Kidney (tissue), 22 donors: ENCODE measurements at places on chromosomes 1 and 21.

DNA sequence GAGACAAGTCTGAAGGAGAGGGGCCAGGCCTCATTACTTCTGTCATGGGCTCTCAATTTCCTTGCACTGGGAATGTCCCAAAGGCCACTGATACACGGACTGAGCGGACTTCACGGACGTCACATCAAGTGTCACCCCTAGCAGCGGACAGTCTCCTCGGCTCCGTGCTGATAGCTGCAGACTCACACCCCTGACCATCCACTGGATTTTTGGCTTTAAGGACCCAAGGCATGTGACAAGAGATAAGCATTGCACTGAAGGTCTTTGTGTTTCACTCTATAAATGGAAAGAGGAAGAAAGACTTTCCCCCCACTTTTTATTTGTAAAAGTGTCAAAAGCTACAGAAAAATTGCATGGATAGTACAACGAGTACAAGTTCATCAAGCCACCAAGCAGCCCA is 200.4 kb upstream of the FGGY start:
- no peak for DNase-seq

- no peak for DNase-seq
These were observed 4.5 kb downstream of the PRELP start for GRCh38 chr1:203480084-203480483.

DNA sequence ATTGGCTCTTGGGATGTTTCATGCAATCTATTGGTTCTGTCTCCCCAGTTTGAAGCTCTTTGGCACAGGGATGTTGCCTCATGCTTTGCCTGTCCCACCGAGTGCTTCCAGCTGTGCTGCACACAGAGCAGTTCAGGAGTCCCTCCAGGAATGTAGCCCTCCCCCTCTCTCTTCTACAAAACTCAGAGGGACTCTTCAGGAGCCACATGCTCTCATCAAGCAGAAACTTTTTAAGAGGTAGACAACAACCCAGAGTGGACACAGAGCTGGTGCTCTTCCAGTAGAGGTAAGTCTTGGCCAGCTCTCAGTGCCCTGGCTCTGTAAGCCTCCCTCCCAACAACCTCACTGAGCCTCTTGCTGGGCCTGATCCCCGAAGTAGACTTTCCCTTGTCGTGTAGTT is 11.6 kb upstream of the ZNF697 start:
- peak; percentile 68 for DNase-seq

- peak; percentile 61 for DNase-seq
These were observed 82.8 kb downstream of the CD58 start for GRCh38 chr1:116488071-116488470.

DNA sequence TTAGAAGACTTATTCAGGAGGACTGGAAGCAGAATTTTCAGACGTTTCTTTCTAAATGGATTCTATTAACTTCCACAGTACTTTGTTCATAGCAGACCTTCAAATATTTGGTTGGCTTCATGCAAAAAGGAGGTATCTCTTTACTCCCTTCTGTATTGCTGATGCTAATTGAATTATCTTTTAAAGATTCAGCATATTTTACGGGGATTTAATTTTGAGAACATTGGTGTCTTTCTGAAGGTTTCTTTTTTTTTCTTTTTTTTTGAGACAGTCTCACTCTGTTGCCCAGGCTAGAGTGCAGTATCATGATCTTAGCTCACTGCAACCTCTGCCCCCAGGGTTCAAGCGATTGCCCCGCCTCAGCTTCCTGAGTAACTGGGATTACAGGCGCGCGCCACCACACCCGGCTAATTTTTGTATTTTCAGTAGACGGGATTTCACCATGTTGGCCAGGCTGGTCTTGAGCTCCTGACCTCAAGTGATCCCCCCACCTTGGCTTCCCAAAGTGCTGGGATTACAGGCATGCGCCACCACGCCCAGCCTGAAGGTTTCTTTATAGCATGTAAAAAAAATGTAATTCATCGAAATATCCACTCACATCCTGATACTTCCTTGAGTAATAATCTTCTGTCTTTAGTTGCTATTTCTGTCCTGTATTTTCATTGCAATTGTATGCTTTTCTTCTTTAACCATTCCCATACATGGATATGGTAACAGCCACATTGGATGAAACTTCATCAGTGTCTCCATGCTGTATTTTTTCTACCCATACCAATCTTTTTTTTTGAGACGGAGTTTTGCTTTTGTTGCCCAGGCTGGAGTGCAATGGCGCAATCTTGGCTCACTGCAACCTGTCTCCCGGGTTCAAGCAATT is 14.5 kb downstream of the CNST start:
- DNase-seq = no peak

DNA sequence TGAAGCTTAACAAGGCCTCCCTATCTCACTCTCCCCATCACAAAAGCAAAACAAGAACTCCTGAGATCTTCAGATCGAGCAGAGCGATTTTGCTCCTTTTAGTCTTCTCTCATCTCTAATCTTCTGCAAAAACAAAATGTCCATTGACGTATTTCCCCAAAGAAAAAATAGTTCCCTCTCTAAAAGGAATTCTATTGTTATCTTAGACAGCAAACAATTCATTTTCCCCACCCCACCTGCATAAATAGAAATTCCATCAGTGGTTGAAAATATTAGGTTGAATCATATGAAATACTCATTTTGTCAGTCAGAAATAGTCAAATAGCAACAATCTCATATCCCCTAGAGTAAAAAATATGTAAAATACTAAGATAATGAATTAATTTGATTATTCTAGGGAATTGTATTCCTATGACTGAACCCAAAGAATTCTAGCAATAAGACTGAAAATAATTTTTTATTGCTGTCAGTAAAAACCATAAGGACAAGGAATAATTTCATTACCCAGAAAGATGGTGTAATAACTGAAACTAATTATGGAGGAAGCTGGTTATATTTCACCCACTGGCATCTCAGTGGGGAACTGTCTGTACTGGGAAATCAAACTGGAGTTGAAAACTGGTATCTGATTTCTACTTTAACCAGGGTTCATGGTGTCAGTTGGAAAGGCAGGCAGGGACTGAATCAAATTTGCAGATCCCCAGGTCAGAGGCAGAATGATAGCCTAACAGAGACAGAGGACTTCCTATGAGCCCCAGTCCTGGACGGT is 51.3 kb downstream of the RHOU start:
- no peak for DNase-seq

GRCh38 chr21:34939673-34940331 is 109.3 kb downstream of the RUNX1 start:
- DNase-seq = no peak

DNA sequence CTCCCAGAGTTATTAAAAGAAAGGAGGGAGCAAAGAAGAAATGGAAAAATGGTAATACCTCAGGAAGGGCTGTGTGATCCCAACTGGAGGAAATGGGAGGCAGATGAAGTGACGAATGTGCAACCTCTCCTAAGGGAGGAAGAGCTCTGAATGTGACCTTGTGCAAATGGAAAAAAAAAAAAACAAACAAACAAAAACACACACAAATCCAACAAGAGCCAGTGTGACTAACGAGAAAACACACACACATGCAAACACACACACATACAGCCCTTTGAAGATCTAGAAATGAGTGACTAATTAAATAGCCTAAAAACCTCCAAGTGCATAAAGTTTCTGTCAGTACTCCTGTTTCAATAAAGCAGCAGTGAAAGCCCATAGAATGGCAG is 49.0 kb downstream of the CCN1 start:
- no peak for DNase-seq

DNA sequence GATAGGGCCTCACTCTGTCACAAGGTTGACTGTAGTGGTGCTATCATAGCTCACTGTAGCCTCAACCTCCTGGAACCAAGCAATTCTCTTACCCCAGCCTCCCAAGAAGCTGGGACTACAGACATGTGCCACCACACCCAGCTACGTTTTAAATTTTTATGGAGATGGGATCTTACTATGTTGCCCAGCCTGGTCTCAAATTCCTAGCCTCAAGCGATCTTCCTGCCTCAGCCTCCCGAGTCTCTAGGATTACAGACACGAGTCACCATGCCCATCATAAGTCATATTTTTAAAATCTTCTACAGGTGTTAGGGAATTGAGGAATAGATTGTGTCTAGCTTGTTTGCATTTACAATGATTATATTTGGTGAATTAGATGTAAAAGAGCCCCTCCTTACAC is 127.0 kb downstream of the CCDC185 start:
- DNase-seq = no peak

DNA sequence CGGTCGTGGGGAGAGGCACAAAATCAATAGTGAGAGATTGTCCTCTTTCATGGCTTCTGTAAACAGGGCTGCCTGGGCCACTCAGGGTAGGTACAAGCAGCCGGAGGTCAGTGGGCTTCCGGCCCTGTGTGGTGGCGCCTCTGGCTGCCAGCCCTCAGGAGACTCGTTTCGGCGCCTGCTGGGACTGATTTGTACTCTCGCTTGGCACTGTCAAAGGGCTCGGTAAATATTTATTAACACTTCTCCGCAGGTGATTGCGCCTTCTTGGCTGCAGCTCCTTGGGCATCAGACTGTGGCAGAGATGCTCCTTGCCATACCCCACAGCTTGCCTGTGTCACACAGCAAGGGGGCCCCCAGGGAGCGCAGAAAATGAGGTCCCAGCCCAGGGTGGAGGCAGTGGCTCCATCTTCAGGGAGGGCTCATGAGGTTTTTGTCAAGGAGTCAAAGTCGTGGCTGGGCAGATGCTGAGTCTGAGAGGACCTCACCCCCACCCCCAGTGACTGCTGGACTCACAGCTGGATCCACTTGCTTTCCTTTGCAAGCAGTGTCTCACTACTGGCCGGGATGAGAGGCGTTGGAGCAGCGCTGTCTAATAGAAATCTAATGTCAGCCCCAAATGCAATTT is 262.5 kb downstream of the GRIK3 start:
- no peak for DNase-seq

- DNase-seq = no peak
These were observed 1.0 kb downstream of the ENTREP3 start for GRCh38 chr1:155254228-155254713.

- DNase-seq = no peak
These were observed 88.3 kb downstream of the RPE65 start for GRCh38 chr1:68361346-68361910.

- DNase-seq = peak; percentile 87
These were observed 36.4 kb upstream of the BCL9 start for GRCh38 chr1:147504801-147505311.

- DNase-seq = no peak
These were observed 4.6 kb upstream of the ATP13A2 start for GRCh38 chr1:17016317-17016661.

DNA sequence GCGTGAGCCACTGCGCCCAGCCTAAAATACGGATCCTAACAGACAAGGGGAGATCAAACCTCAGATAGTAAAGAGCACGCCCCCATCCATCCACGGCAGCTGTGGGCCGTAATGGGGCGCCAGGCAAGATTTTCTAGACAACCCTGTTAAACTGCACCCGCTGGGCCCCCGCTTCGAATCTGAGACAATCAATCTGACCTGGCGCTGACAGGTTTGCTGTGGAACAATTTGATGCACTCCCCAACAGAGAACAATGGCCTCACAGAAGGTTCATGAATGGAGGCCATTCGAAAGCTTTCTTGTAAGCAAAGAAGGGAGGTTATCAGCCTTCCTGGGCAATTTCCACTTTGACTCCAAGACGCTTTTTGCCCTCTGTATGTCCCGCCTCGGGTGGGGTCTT is 30.5 kb downstream of the CLSTN1 start:
- DNase-seq = no peak

GRCh38 chr1:71777094-71777493 is 505.2 kb downstream of the NEGR1 start:
- DNase-seq = no peak

GRCh38 chr1:172341697-172342096 is 78.8 kb upstream of the C1orf105 start:
- DNase-seq = no peak

DNA sequence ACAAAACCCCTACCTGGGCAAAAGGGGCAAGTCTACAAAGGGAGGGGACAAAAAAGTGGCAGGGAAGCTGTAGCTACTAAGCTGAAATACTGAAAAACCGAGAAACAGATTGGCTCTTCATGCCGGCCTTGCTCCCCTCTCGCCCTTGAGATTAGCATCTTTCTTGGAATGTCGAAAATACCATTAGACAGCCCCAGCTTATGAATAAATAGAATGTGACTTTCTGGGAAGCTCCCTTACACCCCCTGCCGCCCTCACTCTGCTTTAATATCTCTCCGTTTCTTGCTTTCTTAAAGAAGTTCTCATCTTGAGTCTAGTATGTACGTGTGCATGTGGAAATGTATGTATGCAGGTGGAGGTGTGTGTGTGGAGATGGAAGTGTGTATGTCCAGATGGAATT is 14.1 kb downstream of the TRAF3IP3 start:
- no peak for DNase-seq

DNA sequence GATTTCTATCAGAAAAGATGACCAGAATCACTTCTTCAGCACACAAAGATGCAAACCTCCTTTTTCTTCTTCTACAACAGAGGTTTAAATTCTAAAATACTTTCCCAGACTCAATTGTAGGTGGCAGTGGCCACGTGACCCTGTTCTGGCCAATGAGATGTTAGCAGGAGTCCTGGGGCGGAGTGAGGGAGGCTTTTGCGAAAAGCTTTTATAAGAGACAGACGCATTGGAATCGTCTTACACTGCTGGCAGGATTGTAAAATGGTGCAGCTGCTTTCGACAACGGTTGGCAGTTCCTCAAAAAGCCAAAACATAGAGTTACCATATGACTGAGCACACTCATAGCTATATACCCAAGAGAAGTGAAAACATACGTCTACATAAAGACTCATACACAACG is 87.0 kb upstream of the MAGI3 start:
- no peak for DNase-seq

DNA sequence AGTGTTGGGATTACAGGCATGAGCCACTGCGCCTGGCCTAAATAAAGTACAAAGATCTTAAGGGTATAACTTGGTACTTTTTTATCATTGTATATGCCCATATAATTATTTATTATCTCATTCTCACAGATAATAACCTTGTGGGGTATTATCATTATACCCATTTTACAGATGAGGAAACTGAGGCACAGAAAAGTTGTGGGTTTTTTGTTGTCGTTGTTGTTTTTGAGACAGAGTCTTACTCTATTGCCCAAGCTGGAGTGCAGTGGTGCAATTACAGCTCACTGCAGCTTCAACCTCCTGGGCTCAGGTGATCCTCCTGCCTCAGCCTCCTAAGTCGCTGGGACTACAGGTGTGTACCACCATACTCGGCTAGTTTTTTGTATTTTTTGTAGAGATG is 4.1 kb downstream of the CGN start:
- DNase-seq = no peak

GRCh38 chr1:200343874-200344273 is 66.0 kb downstream of the ZNF281 start:
- no peak for DNase-seq

DNA sequence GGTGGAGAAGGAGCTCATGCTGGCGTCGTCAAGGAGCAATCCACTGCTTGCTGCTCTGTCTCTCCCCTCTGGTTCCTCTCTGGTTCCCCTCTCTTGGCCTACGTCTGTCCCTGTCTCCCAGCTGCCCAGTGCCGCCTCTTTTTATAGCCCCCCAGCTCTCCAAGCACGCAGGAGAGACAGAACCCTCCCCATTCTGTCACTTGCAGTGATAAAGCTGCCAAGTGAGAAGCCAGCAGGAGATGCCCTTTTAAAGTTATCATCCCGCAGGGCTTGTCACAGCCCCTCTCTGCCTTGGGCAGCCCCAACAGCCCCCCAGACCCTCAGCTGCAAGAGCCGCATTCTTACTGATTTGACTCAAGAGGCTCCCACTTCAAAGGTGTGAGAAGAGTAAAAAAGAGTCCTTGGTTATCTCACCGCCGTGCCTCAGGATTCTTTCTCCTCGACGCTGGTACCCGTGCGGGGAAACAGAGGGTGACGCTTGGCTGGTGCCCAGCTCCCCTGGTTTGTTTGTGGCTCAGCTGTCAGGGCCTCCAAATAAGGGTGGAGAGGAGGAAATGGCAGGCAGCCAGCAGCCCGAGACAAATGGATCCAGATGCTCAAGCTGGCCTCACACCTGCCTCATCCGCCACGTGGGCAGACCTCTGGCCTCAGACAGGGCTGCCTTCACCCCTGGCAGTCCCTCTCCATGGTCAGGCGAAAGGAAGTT is at the start of gene NPPA:
Gene NPPA, minus strand, starts transcription at position 117 of the 706 bp plus-strand sequence. Its CDS starts 99 bp downstream, at position 18.
- no peak for DNase-seq
